EL (cell line): ENCODE measurements at places on chromosomes 4 and X.

DNA sequence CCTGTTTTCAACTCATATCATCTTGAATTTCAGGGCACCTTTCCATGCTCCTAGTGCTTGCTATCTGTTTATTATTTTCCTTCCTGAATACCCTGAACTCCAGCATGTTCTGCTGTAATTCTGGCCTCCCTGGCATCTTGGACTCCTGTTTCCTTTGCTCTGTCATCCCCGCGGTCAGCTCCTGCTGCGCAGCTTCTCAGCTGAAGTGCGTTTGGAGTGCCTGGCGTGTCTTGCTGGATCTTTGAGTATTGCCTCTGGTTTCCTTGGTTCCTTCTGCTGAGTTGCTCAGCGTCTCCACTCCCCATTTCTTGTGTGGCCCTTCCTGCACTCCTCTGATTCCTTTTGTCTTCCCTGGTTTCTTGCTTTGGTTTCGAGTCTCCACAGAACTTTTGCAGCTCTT is 84.4 kb downstream of the HTT start:
- no peak for DNase-seq

DNA sequence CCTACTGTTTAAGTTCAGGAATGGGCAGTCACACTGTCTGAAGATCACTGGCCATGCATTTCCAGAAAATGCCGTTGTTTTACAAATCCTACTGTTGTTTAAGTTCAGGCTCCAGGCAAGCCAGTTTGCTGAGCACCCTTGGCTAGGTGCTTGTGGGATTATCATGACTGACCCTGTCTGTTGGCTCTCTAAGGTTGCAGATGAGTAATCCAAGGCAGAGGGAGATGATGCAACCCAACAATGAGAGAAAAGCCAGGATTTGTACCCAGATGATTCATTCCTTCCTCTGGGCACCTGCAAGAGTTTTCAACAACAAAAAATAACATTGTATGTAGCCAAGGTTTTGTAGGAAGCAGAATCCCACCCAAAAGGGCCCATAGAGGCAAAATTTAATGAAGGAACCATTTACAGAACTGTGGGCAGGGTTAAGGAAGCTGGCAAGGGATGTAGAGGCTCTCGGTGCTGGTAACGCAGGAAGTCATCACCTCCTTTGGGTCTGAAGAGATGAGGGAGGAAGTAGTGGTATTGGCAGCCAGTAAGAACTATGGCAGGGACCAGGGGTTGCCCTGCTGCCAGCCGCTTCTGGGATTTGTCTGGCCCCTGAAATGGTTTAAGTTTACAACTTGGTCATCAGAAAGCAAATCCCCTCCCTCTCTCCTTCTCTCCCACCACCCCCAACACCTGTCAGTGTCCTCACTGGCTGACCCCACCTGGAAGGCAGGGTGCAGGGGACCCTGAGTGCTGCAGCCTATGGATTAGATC is 54.8 kb downstream of the MSX1 start:
- peak; percentile 9 for DNase-seq

DNA sequence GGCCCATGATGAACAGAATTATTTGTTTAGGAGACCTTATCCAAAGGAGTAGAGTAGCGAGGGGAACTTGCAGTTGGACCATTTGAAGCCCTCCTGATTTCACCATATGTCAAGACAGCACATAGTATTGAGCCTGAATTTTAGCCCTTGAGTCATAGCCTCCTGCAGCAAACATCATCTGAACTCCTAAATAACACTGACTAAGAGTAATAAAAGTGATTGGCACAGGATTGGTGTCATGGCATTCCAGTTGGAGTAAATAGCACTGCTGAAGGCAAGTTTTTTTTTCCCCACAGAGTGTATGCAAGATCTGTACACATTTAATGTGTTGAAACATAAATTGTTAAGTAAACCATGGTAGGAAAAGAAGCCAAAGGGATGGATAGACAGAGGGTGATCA is 89.0 kb downstream of the COMMD8 start:
- peak; percentile 85 for DNase-seq

DNA sequence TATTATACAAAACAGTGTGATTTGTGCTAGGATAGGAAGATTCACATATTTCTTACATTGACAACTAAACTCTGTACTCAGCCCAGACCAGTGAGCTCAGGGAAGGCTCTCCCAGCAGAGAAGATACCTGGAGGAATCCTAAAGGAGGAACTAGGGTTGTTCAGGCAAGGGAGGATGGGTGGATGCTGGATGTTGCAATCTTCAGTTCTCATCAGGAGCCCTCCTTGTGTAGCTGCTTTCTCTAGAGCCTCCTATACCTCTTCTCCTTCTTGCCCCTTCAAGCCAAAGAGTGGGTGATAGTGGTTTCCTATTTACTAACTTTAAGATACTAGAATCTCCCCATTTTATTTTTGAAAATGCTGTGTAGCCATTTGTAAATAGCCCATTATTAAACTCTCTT is 117.3 kb downstream of the NKX6-1 start:
- DNase-seq = no peak

DNA sequence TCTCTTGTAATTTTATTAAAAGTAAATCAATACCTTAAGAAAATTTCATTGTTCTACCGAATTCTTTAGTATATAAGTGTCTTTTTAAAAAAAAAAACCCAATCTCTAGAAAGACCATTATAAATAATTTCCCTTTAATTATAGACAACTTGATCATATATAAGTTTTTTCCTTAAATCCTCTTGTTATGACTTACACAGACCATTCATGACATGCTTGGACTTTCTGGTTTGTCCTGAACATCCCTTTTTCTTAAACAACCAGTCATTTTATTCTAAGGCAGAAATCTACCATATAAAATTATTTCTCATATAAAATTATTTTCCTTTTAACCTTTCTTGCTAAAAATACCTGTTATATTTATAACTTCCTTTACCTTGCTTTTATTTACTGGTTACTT is 15.4 kb upstream of the FHDC1 start:
- peak; percentile 13 for DNase-seq

GRCh38 chr4:84407554-84408407 is 91.3 kb downstream of the NKX6-1 start:
- no peak for DNase-seq

- no peak for DNase-seq
These were observed 1958.6 kb downstream of the C4orf33 start for GRCh38 chr4:131054489-131055019.

GRCh38 chr4:60589425-60589824 is 610.7 kb upstream of the ADGRL3 start:
- DNase-seq = no peak

DNA sequence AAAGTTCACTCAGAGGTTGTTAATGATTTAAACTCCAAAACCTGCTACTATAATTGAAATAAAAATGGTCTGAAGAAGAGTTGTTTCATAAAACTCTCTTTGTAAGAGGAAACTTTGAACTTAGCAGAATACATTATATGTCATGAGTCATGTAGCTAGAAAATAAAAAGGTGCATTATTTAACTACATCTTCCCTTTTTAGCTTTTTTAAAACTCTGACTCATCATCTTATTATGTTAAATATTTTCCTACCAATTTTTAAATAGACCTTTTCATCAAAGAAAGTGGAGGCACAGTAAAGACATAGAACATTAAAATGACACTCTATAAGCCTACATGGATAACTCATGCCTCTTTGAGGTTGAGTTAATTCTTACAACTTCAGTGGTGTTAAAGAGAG is 1.2 kb upstream of the ZNF827 start:
- DNase-seq = peak; percentile 46

DNA sequence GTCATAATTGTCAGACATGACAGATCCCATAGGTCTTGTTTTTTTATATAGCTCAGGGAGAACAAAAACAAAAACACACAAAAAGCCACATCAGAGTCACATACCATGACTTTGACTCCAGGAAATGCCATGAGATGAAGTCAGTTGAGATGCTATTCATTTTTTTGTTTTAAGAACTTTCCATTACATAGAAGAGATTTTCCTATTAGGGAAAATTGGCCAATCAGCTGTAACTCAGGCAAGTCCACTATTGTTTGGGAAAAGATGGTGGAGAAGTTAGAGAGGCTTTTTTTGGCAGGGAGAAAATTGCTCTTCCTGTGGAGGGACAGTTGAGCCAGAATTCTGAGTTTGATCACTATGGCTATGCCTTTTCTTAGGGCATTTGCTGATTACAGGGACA is 72.6 kb downstream of the SMARCA5 start:
- peak; percentile 48 for DNase-seq

- peak; percentile 8 for DNase-seq
These were observed 25.5 kb upstream of the RXFP1 start for GRCh38 chr4:158496030-158496741.
